Naive thymus-derived CD4-positive, alpha-beta T cell (primary cell): ENCODE measurements at places on chromosomes 7 and 10.

DNA sequence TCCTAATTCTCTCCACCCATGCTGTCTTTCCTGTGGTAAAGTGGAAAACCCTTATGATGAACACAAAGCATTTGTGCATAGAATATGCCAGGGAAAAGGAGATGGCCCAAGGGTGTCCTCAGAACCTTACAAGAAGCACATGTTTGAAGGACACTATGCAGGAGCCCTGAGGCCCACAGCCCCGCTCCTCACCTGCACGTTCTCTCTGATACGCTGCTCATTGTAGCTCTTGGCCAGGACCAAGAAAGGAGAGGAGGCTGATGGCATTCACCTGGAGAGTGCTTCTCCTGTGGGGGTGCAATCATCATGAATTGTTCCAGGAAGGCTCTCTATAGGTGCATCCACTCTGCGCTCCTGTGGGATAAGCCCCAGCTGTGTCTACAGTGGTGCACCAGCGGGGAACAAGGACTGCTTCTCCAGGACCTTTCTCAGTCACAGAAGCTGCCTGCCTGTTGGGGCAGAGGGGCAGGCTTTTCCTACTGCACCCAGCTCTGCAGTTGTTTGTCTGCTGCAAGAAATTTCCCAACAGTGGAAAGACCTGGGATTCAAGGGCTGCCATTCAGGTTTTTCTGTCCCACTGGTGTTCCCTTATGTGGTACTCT is 19.9 kb downstream of the AKR1C2 start:
- no peak for DNase-seq
- H3K27me3 ChIP-seq = no peaks in the 10 kb centered on the region
- no peaks in the 10 kb centered on the region for H3K4me1 ChIP-seq

- DNase-seq = no peak
- no peak overlapping the region for H3K4me3 ChIP-seq
- no peaks in the 10 kb centered on the region for H3K27me3 ChIP-seq
- no peaks in the 10 kb centered on the region for H3K4me1 ChIP-seq
- no peaks in the 10 kb centered on the region for H3K36me3 ChIP-seq
Measured at GRCh38 chr10:106296750-106297392, 867.6 kb downstream of the SORCS1 start.

GRCh38 chr10:87930934-87931835 is 67.8 kb downstream of the PTEN start:
- no peak overlapping the region for H3K27ac ChIP-seq
- H3K27me3 ChIP-seq = no peaks in the 10 kb centered on the region
- peaks cover under 1% of the 10 kb centered on the region for H3K36me3 ChIP-seq
- H3K4me3 ChIP-seq = no peak overlapping the region
- no peak for DNase-seq

DNA sequence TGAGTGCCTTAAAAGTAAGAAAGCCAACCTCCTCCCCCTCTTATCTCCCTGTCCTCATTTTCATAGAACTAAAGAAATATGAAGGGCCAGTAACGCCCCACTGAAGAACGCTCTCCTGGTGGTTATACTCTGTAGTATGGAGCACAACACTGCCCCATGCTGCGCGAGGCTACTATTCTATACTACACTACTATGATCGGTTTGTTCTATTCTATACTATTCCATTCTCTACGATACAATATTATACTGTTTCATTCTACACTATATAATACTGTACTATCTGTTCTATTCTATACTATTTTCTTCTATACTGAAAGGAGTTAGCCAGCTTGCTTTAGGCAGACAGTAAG is 34.8 kb downstream of the DIP2C start:
- no peaks in the 10 kb centered on the region for H3K27me3 ChIP-seq
- H3K4me1 ChIP-seq = no peaks in the 10 kb centered on the region
- no peak overlapping the region for H3K27ac ChIP-seq
- H3K4me3 ChIP-seq = no peak overlapping the region
- no peak for DNase-seq

GRCh38 chr7:158175779-158176178 is 411.8 kb downstream of the PTPRN2 start:
- H3K4me3 ChIP-seq = no peak overlapping the region
